ENCODE measurements at places on chromosomes 1 and 21.

DNA sequence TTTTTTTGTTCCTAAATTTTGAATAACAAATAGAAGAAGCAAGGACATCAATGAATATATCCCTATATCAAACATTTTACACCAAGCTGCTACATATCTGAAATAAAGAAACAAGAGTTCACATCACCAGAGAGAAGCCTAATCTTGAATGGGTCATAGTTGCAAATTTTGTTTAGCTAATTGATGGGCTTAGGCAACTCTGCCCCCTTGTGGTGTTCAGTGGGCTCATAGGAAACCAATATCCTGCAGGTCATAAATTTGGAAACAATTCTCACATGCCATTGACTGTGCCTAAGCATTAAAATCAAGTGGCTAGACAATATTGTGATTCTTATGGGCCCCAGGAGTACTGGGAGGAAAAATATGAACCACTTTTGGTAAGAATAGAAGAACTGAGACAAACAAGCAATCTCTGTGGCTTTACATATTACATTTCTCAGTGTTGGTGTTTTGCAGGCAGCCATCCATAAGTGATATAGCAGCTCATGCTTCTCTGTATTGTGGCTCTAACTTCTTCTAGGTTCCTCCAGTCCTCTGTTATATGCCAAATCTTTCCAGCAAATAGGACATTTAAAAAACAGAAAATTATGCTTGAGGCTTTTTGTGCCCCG, 1262.8 kb upstream of the PRMT6 start:
- no peak overlapping the region for H3K4me3 ChIP-seq
- H3K27me3 ChIP-seq = no peaks in the 10 kb centered on the region
- no peaks in the 10 kb centered on the region for H3K36me3 ChIP-seq
- peak; percentile 8 for DNase-seq

DNA sequence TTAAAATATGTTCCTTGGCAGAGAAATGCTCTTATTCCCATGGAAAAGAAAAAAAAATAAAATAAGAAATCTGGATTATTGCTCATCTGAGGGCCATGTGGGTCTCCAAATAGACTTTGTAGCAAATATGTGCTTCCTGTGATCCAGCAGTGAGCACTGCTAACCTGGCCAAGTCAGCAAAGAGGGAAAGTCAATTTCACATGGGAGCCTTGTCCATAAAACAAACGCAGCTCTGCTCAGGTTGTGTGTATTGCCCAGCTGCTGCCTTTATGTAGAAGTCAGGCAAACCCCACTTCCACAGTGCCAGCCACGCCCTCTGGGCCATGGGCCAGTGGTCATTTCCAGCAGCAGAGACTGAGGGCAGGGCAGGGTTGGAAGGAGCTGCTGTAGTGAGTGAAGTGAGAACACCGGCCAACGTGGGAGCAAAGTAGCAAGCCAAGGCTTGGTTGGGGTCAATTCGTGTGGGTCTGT, 174.3 kb downstream of the LYPLAL1 start:
- H3K36me3 ChIP-seq = no peaks in the 10 kb centered on the region
- DNase-seq = no peak
- H3K4me1 ChIP-seq = no peaks in the 10 kb centered on the region

DNA sequence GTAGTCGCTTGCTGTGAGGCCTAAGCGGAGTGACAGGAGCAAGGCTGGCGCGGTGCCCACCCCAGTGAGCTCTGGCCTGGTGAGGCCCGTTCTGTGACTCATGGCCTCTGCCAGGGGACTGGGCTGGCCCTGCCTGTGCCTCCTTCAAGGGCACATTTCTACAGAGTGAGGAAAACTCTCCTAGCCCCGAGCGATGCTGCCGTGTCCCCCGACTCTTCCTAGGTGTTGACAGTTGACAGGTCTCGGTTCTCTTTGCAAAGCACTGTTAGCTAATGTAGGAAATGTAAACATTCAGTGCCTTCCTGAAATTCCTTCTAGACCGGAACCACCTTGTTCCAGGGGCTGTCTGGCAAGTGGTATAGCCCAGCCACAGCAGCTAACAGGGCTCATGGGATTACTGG, 43.9 kb downstream of the ABCG1 start:
- H3K4me1 ChIP-seq = peaks cover 23% of the 10 kb centered on the region
- H3K36me3 ChIP-seq = peaks cover 1% of the 10 kb centered on the region
- no peak overlapping the region for H3K27ac ChIP-seq
- H3K27me3 ChIP-seq = no peaks in the 10 kb centered on the region
- no peak for DNase-seq
- no peak overlapping the region for H3K4me3 ChIP-seq

GRCh38 chr1:172393354-172393753, 27.1 kb upstream of the C1orf105 start:
- peaks cover 56% of the 10 kb centered on the region for H3K4me1 ChIP-seq
- no peaks in the 10 kb centered on the region for H3K27me3 ChIP-seq
- H3K4me3 ChIP-seq = no peak overlapping the region
- H3K36me3 ChIP-seq = peaks cover 9% of the 10 kb centered on the region
- no peak for DNase-seq
